Endothelial cell (in vitro differentiated cells): ENCODE measurements at places on chromosomes 5 and 9.
A peak's percentile ranks its signal among the peaks of the same experiment; 100 is the strongest.

DNA sequence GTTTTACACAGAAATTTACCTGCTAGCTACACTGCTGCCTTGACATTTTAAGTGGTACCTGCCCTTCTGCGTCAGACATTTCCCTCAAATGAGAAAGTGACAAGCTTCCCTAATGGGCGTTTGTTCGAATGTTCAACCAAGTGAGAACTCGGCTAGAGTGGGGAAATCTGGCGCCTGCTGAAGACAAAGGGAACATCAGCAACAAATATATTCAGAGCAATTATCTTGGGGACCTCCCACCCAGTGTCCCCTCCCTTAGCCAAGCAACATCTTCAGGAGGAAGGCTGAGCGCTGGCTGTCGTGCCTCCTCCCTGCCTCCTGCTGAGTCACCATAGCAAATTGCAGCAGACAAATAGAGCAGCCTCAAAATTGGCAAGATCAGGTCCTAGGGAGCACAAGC, 57.1 kb downstream of the MFAP3 start:
- DNase-seq: no peak

DNA sequence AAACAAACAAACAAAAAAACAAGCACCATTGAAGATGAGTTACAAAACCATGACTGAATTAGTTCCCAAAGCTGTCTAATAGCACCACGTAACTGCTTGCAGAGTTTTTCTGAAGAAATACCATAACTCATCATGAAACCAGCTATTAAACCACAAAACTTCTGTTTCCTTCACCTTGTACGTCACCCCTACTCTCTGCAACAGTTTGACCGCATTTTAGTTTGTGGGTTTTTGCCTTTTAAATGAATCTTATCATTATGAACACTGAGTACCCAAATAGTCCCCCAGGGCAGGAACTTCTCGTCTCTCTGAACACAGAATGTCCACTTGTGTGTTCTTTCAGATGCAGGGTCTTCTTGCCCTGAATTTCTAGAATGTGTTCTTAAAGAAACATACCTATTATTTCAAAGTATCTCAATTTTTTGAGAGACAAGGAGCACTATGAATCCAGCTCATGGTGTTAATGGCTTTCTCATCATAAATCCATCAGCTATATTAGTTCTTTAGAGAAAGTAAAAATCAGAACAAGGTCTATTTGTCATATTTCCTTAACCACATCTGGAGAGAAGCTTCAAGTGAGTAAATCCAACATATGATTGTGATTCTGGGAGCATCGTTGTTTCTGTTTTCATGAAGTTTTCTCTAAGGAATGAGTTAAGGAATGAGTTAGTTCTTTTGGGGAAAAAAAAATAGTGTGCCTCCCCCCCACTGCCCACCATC, 210.6 kb downstream of the AUH start:
- DNase-seq: no peak

DNA sequence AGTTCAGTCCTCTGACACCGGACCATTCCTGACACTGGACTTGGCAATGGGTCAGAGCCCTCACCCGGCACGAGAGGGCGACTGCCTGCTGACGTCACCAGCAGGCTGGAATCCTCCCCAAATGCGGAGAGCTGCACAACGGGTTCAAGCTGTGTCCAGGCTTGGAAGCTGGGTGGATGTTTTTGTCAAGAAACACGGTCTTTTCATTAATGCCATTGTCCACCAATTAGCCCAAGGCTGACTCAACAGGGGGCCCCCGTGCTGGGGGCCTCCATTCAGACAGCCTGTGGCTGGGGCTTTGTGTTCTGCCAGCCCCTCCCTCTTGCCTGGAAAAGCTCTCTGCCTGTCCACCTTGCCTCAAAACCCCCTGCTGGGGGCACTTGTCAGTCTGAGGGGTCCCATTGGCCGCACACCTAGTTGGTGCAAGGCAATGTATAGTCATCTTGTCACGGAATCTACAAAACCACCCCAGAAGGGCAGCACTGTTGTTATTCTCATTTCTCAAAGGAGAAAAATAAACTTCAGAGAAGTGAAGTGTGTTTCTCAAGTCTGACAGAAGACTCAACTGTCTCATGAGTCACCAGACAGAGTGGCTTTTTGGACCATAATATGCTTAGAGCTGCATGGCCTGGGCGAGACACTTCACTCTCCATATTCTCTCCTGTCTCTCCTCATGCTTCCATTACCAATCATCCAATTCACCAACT, 24.6 kb downstream of the NDUFA8 start:
- no peak for DNase-seq

GRCh38 chr5:68318955-68319705, 103.6 kb downstream of the PIK3R1 start:
- DNase-seq: no peak

GRCh38 chr9:22244139-22245011, 202.2 kb upstream of the DMRTA1 start:
- DNase-seq: peak; percentile 55

GRCh38 chr5:134958755-134959154, 9.0 kb upstream of the CATSPER3 start:
- DNase-seq: no peak

GRCh38 chr5:37991301-37992299, 151.8 kb upstream of the GDNF start:
- DNase-seq: no peak

DNA sequence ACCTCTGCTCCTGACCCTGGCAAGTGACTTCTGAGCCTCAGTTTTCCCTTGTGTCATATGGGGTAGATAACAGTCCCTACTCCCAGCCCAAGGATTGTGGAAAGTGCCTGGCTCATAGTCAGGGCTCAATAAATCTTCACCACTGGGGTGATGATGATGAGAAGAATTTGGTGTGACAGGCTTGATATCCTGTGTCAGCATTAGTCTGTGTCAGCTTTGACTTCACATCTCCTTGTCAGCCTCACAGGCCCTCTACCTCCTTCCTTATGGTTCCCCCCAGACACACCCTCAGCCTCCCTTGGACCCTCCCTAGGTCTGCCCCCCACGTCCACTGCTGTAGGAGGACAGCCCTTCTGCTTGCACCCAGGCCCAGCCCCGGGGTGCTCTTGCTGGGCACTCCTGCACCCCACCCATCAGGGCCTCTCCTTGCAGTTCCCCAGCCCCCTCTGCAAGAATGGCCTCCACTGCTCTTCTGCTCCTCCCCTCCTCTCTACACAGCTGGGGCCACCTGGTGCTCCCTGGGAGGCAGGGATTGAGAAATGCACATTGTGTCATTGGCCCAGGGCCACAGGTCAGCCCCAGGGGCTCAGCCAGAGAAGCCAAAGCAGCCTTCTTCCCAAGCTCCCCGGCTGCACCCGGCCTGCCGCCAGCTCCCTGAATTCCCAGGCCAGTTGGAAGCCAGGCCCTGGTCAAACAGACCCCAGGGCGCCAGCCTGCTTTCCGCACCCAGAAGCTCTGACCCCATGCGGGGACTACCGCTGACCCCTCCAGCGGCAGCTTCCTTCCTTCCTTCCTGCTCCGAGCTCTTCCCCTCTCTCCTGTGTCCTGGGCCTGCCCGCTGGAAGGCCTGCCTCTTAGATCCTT, 7.7 kb downstream of the FGFR4 start:
- DNase-seq: no peak

GRCh38 chr9:137772281-137772873, 105.2 kb upstream of the CACNA1B start:
- DNase-seq: peak; percentile 26

DNA sequence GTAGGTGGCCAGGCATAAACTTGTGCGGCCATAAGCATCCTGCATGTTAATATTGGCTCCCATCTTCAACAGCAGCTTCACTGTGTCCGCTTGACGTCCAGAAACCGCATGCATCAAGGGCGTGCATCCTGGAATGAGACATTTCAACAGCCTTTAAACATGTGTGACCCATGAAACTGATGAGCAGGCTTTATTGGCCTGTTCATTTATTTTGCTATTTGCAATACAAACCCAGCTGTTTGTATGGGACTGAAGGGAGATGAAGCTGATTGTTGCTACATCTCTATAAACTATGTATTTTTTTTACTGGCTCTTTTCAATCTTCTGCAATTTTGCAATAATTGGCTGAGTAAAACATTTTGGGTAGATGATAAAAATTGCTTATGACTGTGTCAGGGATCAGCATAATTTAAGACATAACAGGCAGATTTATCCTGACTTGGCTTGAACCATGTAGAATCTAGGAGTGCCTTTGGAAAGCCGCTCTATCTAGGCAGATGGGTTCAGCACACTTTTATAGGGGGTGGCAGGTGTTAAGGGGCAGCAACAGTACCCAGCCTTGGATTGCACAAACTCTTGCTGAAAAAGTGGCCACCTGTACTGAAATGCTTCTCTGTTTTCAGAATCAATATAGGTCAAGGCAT, 56.9 kb downstream of the ANKRD55 start:
- no peak for DNase-seq
